ENCODE measurements at places on chromosomes 11 and 22.
A peak's percentile ranks its signal among the peaks of the same experiment; 100 is the strongest.

- peak; percentile 40 for DNase-seq
These were observed 1.6 kb downstream of the NCR3LG1 start for GRCh38 chr11:17352950-17353820.

- no peak for DNase-seq
These were observed 8.3 kb upstream of the DCHS1 start for GRCh38 chr11:6663794-6664469.

DNA sequence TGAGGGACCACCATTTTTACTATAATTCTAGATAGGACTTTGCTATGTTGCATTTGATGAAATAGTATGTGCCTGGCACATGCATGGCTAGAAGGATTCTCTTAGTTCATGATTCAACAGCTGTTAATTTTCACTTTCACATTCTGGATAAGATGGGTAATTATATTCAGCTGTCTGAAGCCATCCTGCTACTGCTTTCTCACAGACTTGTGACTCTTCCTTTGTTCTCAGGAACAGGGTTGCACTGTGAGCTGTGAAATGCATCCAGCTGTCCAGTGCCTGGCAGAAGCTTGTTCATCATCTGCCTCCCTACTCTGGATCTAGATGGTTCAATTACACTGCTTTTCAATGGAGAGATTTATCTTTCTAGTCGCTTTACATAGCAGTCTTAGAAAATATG is 610.1 kb upstream of the ANO5 start:
- no peak for DNase-seq

DNA sequence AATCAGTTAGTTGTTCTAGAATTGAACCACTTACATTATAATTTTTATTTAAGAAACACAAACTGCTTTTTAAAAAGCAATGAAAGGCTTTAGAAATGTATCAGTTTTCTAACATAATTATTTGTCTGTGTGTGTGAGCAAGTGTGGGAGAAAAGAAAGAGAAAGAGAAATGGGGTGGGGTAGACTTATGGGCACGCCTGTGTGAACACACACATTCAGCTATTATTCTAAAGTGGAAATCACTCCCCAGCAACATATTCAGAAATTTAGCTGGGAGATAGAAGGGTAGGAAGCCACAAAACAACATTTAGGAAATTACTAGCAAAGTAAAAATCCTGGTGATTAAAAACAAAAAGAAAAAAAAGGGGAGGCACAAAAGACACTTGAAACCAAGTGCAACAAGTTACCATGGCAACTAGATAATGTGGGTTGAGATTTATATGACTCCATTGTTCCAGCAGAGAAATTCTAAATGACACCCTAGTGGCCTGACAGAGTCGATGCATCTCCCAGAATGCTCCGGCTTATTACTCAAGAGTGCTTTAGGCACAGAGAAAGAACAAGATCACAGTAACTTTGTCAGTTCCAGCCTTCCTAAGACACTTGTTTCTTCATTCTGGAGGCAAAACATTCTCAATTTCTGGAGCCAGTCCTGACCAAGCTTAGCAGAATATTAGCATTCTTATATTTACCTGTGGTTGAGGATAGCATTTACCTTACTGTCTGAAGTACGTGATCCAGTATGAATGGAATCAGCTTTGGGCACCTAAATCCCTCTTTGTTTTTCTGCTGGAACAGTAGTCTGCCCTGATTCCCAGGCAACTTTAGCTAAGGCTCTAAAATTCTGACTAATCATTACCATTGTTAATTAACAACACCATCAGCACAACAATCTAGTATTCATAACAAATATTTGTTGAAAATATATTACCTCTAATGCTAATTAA is 444.4 kb downstream of the DLG2 start:
- no peak for DNase-seq

- DNase-seq: no peak
These were observed 9.6 kb upstream of the SYT8 start for GRCh38 chr11:1825039-1825740.

DNA sequence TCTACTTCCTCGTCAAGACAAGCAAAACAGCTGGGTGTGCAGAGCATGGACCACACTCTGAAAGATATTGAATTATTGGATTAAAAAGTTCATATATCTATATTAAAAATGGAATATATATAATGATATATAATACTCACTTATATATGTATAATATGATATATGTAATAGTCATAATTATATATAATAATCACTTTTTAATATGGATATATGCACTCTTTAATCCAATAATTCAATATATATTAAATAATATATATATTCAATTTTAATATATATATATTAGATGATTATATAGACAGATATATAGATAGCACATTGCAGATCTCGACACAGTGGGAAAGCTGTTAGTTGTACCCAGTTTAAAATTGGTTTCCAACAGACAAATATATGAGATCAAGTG is 182.1 kb upstream of the CARD18 start:
- no peak for DNase-seq

DNA sequence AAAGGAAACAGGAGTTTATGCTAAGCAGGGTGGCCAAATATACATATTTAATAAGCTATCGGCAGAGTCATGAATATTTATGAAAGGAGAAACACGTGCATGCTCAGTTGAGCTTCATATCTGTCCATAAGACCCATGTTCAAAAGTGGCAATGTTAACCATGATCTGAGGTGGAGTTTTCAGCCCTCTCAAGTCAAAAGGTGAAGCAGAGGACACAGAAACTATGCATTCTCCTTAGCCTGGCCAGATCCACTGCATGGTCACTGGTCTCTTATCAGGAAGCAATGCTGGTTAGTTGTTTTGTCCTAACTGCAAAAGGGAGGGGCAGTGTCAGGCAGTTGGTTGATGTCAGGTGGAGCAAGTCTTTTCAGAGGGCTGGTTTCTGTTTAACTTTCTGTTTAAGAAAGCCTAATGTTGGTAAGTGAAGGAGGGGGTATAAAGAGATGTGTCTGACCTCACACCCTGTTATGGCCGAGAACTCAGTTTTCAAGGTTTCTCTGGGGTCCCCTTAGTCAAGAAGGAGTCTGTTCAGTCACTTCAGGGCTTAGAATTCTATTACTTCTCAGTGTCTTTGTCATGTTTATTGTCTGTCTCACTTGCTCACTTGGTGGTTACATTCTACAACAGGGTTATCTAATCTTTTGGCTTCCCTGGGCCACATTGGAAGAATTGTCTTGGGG is 5.5 kb upstream of the SELENOH start:
- no peak for DNase-seq

DNA sequence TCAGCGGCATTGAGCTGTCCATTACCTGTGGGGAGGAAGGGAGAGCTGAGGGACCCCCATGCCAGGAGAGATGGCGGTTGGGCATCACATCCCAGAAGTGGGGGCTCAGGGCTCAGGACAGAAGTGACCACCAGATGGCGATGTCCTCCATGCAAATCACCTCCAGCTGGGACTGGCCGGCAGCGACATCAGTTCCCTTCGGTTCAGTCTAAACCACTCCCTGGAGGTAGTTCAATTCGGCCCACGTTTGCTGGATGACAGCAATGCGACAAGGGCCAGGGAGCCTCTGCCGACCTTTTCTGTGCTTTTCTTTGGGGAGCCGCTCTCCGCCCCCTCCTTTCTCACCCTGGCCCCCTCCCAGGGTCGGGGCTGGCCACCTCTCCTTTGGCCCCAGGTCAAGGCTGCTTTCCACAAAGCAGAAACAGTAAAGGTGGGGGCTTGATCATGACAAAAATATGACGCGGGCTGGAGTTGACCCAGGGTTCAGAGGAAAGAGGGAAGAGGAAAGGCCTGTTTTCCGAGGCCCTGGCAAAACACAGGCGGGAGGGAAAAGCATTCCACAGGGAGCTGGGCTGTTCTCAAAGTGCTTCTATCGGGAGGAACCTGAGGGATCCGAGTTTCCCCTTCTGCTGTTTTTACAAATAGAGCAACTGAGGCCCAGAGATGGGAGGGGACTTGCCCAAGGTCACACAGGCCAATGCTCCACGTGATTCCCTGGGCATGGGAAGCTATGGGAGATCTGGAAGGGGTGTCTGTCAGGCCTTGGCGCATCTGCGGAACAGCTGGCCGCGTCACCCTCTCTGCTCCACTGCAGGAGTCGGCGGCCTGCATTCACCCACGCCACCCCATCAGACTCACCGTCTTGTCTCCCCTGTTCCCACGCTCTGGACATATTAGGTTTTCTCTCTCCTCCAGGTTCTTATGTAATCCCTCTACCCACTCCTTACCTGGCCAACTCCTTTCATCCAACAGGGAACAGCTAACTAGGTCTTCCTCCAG is 54.7 kb downstream of the FBXO7 start:
- peak; percentile 56 for DNase-seq

DNA sequence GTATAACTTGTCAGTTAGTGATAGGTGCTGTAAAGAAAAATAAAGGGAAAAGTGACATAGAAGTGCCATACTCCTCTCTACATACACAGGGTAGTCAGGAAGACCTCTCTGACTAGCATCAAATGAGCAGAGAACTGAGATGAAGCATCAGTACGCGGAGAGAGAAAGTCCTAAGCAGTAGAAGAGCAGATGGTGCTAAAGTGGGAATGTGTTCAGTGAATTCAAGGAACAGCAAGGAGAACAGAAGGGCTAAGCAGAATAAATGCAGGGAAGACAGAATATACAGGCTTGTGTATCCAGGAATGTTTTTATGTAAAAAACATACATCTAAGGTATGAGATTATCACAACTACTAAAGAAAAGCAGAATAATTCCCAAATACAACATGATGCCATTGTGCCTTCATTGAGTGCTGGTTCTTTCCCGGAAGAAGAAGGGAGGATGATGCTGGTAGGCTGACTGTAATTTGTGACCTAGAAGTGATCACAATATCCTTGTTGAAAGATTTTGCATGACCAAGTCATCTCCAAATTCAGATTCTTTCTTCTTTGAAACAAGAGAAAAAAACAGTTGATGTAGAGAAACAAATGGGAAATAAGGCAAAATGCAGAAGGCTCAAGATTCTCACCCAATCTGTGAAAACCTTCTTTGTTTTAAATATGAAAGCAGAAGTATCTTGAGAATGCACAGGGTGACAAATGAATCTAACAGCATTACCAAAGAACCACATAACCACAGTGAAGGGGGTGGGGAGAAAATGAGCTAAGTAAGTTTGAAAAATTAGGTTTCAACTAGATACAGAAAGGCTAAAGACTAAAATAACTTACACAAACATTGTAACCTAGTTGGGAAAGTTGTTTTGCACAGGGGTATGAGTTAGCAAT is 20.5 kb downstream of the MRE11 start:
- no peak for DNase-seq

GRCh38 chr11:16287630-16288280 is 68.6 kb downstream of the SOX6 start:
- DNase-seq: no peak

DNA sequence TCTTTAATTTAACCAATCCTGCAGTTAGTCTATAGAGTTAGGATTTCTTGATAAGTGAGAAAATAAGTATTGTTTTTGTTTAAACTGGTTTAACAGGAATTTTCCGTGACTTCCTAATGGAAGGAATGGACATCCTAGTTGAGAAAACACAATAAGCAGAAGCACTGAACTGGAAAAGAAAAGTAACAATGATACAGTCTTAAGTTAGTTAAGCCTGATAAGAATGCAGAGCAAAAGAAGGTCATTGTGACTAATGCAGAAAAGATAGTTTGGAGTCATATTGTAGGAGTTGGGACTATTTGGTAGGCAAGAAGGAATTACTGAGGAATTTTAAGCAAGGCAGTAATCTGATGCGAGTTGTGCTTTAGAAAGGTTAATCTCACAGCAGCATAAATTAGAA is 11.7 kb downstream of the RNF141 start:
- DNase-seq: no peak

DNA sequence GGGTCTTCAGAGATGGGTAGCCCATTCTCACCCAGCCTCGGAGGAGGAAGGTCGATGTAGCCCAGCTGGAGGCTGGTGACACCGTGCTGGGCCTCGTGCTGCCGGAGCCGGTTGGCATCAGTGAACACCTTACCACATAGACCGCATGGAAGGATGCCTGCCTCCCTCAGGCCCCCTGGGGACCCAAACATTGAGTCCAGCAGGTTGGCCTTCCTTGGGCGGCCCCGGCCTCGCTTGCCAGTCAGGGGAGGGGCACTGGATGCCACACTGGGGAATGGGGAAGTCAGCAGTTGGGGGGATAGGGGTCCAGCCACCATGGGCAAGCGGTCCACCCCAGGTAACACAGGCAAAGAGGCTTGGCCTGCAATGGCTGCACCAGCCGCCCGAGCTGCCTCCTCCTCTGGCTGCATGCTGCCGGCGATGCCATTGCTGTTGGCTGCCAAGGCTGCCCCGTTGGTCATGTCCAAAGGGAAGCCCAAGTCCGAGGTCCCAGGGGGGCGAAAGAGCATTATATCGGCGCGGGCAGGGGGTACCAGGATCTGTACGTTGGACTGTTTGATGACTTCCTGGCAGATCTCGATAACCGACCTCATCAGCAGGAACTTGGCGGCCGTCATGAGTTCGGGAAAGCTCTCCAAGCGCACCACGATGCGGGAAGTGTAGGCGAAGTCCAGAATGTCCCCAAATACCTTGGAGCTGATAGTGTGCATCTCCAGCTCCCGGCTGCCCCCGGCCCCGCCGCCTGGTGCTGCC is 1.4 kb downstream of the PATZ1 start:
- DNase-seq: peak; percentile 57

DNA sequence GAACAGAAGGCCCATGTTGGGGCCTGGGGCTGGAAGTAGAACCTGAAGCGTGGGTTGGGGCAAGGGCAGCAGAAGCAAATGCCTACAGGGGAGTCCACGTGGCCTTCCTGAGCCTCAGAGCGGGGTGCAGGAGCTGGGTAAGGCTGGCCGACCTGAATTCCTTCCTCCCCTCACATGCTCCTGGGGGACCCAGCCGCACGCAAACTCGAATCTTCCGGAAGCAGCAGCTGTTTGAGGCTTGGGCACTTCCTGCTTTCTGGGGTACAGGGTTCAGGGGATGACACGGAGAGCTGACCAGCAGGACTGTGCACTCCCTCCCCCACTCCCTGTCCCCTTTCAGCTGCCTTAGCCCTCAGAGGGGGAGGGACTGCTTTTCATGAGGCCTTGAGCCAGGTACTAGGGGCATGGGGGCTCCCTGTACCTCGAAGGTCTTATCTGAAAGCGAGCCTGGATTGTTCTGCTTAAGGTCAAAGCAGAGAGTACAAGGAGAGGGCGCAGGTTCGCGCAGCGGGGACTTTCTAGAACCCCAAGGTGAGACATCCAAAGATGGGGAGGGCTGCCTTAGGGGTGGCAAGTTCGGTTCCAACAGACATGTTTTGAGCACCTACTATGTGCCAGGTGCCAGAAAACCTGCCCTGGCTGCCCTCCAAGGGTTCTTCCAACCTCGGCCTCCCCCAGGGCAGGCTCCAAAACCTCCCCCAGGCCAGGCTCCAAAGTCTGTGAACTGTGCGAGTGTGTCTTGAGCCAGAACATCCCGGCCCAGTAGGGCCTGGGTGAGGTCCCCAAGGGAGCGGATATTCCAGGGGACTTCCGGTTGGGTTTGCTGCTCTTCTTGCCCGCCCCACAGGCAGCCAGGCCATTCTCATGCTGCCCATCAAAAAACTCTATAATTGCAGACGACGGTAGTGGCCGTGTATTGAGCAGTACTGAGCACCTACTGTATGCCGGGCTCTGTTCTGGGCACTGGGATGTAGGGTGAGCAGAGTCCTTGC is 1.7 kb downstream of the NCF4 start:
- DNase-seq: peak; percentile 86

DNA sequence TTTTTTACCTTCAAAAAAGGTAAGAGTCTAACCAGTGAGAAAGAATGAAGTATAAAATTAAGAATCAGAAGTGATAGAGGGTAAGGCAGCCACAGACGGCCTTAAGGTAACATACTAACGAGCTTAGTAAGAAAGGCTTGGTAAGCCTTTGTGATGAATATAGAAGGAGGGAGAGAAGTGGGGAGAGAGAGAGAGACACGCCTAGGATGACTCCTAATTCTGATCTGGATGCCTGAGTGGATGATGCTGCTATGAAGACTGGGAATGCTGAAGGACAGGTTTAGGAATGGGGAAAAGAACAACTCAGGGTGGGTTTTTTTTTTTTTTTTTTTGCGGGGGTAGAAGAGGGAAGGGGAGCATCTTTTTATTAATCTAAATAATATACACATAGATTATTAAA is 4.8 kb downstream of the FBXO3 start:
- DNase-seq: no peak
